ENCODE measurements at places on chromosomes 11 and 22.

DNA sequence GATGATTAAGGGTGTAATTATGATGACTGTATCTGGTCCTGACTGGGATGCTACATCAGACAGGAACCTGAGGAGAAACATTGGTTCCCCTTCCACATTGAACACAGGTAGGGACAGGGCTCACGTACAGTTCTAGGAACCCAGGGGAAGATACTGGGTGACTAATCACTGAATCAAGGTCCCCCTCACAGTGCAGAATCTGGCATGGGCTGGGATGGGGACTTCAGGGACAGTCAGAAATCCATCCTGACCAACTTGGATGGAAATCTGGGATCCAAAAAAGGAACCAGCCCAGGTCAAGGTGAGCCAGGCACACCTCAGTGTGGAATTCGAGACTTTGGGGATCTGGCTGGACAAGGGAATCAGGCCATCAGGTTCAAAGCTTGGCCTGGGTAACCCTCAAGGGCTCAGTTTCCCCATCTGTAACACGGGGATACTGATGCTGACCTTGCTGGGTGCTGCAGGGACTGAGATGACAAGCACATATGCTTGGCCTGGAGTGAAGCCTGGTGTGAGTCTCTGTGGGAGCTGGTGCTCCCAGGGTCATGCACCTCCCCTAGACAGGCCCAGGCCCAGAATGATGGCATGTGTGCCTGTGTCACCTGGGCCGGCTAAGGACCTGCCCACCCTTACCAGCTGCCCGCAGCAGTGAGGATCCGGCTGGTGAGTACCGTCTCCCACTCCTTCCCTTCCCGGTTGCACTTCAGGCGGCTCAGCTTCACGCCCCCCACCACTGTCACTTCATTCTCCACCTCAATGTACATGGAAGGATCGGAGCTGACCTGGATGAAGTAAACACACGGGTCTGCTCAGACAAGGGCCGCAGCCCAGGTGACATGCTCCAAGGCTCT lies 67.4 kb upstream of the CLTCL1 start:
- DNase-seq: no peak

DNA sequence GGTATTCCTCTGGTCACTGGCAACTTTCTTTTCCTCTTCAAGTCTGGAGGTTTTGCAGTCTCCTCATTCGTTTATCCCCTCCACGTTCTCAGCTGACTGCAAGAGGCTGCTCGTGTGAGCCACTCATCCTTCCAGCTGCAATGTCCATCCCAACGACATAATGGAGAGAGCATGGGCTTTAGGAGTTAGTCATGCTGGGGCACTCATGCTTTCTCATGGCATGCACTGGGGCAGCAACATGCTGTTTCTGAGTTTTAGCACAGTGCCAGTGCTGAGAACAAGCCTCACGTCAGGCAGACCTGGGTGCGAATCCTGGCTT lies 7.1 kb downstream of the DCPS start:
- no peak for DNase-seq

- no peak for DNase-seq
These were observed 2.7 kb upstream of the RTN4RL2 start for GRCh38 chr11:57457643-57458023.

- peak; percentile 44 for DNase-seq
These were observed at the start of gene ANO5 for GRCh38 chr11:22192642-22193347. TSS of gene ANO5 (plus strand) at chr11:22193085. CDS start at chr11:22193493, 408 bp downstream.

GRCh38 chr11:132043714-132044113 lies 673.3 kb downstream of the NTM start:
- no peak for DNase-seq

DNA sequence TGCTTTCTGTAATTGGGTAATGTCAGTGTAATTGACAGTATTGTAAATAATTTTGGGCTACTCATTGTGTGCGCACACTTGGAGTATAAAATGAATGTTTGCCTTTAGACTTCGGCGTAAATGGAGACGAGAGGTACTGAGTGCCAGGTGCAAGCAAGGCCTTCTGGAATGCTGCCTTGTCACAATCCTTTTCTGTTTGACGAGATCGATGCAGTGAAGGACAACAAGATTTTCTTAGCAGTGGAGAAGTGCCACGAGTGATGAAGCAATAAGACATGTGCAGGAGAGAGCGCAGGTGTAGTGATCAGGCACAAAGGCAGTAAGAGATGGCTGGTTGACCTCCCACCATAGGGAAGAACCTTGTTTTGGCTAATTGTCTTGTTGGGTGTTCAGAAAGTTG lies 67.5 kb downstream of the DDX10 start:
- DNase-seq: no peak

DNA sequence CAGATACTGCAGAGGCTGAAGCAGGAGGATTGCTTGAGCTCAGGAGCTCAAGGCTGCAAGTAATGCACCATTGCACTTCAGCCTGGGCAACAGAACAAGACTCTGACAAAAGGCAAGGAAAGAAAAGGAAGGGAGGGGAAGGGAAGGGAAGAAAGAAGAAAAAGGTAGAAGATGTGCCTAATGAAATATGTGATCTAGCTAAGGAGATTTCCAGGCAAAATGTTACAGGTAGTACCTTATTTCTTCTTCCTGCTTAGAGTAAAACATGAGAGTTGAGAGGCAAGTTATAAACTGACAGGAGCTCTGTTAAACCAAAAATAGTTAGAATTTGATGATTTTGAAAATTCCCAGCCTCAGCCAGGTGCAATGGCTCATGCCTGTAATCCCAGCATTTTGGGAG lies 4.7 kb upstream of the PELI3 start:
- no peak for DNase-seq

DNA sequence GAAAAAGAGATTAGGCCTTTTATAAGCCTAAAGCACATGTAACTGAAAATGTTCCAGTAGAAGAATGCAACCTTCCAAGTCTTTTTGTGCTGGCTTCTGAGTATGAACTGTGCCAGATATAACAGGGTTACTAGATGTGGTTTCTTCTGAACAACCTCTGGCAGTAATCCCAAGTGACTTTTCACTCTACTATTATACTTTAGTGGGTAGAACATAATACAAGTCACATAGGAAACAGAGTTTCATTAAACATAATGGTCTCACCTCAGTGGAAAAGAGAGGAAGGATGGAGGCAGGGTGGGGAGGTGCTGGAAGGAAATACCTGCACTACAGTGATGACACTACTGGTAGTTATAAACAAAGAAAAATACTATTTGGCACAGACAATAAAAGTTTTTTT lies 81.3 kb downstream of the PHF21A start:
- DNase-seq: no peak

Data from activated CD8-positive, alpha-beta memory T cell treated with anti-CD3 and anti-CD28 coated beads, Interleukin-2, amount 50 U/mL, for 48 hours (primary cell).